ENCODE measurements at places on chromosomes 2 and 18.

DNA sequence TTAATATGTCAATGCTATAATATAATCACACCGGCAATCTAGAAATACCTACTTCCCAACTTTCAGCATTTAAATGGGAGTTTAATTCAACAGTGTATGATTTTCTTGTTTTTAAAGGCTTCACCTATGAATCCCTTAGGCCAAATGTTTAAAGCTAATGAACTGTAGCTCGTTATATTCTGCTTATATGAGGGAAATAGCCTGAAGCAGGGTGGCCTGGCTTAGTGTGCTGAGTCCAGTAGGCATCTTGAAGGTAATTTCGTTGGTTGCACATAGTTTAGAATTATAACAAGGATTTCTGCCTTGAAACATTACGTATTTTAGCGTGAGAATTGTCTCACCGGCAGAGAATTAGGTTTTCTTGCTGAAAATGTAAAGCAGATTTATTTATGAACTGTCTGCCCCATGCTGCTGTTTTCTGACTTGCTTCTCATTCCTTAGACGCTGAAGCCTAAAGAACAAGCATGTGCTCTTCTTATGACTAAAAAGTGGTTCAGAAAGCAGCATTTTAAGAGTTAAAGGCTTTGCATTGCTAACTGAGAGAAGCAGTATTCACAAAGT, 433.7 kb upstream of the RAB12 start:
- DNase-seq = no peak

- DNase-seq = no peak
These were observed 197 bp downstream of the GDF7 start for GRCh38 chr2:20667151-20667530.

GRCh38 chr2:239661334-239662312, 260.8 kb upstream of the HDAC4 start:
- DNase-seq = no peak

- DNase-seq = no peak
These were observed 60.1 kb upstream of the ACTR3 start for GRCh38 chr2:113829761-113830160.

DNA sequence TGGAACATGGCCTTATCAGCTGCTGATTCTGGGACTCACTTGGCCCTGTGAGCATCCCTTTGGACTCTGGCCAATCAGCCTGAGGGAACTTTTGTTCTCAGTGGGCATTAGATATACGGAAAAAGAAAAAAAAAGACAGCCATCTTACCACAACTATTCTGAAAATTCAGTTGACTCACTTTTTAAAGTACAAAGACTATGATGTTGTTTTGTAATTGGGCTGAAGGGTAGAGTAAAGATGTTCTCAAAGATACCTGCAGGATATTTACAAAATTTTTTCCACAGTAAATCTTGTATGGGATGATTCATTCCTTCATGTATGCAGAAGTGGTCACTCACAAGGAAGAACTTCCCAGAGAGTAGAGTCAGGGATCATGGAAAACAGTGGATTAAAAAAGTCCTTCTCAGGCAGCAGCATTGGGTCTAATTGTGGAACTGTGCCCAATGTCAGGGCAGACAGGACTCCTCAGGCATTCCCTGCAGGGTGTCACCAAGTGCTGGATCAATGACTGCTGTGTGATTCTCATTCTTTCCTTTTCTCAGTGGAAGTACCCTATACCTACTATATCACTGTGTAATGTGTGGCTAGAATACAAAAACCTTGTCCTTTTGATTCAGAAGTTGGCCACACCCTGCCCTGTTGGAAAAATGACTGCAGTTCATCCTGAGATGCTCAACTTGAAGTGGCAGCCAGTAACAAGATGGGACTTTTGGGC, 35.4 kb downstream of the SULT1C4 start:
- peak; percentile 98 for DNase-seq

DNA sequence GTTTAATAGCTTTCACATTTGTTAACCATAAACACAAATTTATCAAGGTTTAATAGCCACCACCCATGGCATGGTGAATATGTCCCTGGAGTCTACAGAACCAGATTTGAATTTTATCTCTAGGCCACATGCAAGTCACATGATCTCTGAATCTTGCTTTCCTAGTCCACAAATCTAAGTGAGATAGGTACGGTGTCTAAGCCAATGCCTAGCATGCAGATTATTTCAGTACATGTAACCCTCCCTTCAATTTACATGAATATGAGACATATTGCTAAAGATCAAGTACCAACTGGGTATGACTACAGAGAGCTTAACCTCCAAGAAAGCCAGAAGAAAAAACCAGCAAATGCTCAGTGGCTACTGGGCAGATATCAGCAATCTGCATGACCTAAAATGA, 10.0 kb downstream of the ZNF24 start:
- DNase-seq = no peak

DNA sequence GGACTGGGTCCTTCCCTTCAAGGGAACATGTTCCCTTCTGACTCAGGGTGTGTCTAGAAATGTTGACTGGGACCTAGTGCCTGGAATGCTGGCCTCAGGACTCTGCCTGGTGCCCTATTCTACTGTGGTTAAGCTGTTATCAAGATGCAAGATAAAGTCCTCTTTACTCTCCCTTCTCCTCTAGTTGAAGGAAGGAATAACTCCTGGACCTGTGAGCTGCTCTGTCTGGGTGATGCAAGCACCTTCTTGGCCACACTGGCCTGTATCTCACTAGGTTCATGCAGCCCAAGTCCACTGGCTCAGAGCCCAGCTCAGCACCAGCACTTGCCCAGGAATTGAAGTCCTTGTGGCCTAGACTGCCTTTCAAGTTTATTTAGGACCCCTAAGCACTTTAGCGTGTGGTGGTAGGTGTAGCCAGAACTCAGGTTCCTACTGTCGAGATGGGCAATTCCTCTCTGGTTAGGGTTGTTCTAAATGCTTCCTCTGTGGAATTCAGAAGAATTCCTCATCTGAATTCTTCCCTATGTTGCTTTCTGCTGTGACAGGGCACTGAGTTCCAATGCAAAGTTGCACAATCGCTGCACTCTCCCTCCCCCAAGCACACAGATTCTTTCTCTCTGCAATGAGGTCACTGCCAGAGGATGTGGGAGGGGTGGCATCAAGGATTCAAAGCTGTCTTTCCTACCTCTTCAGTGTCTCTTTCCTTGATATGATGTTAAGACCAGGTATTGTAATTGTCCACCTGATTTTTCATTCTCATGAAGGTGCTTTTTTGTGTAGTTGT, 54.7 kb downstream of the VWC2L start:
- peak; percentile 19 for DNase-seq

- DNase-seq = no peak
These were observed 105.3 kb upstream of the UGP2 start for GRCh38 chr2:63736354-63736753.

DNA sequence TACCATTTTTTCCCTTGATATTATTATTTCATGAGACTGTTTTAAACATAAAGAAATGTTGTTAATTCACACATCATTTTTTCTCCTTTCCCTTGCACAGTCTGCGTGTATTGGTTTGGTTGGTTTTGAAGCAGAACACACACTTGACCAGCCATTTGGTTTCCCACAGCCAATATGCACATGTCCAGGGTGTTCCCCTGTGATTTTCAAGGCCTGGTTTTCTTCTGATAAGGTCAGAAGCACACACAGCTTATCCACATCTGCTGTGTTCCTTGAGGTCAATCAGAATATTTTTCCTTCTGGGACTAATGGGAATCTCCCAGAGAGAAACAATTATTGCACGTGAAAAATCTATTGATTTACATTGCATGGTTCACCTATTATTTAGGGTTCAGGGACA, 103.2 kb upstream of the EFEMP1 start:
- DNase-seq = no peak

- DNase-seq = no peak
These were observed 103.9 kb upstream of the XIRP2 start for GRCh38 chr2:166784296-166784946.

- DNase-seq = no peak
These were observed 65.1 kb upstream of the MSTN start for GRCh38 chr2:190127651-190128050.

GRCh38 chr2:233235977-233236376, 15.5 kb upstream of the ATG16L1 start:
- no peak for DNase-seq

GRCh38 chr18:46868169-46868921, 49.0 kb downstream of the PIAS2 start:
- DNase-seq = no peak

DNA sequence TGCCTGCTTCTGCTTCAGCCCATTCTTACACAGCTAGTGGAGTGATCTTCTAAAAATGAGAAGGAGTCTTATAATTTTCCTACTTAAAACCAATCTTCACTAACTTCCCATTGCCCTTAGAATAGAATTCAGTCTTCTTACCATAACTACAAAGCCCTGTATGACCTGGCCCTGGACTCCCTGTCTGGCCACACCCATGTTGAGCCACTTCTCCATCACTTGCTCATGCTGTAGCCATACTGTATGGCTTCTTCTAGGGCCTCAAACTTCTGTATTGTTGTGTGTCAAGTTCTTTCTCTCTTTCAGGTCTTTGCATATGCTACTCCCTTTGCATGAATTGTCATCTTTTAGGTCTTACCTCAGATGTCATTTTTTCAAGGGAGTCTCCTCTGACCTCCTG, 11.2 kb downstream of the DGUOK start:
- DNase-seq = no peak

- DNase-seq = no peak
These were observed 79.7 kb upstream of the TRIB2 start for GRCh38 chr2:12636837-12637581.

DNA sequence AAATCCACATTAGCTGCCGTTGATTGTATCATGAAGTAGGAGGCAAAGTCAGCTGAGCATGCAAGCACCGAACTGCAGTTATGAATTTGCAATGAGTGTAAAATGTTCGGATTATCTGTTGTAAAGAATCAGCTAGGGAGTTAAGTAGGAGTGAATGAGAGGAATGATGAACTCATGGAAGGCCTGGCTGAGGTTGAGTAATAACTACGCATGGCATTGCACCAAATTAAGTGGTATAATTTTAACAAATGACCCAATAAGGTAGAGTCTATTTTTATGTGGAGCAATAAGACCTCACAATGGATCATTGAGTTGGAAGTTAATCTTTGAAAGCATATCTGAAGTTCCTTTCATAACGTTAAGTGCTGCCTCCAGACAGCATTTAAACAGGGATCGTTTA, 288.2 kb upstream of the CHST9 start:
- DNase-seq = no peak

GRCh38 chr2:215002500-215002899, 135.9 kb downstream of the ABCA12 start:
- DNase-seq = peak; percentile 40
